ENCODE measurements at places on chromosomes 7 and 10. TPM values are rescaled to one million over a fixed set of nuclear protein-coding genes. Genes with fewer than 3 reads are reported as not detected.

Gene SPDYE11
- not detected for polyA plus RNA-seq

Gene ZP3
- polyA plus RNA-seq = 0.77 TPM

Gene CLRN3
- polyA plus RNA-seq = not detected

Gene ST8SIA6
- 1.8 TPM for polyA plus RNA-seq

Gene HDAC9
- 8.0 TPM for polyA plus RNA-seq

Gene FFAR4
- polyA plus RNA-seq = 0.07 TPM

Gene GPAM
- 10.7 TPM for polyA plus RNA-seq

Gene EBLN1
- not detected for polyA plus RNA-seq

Gene TRPV5
- polyA plus RNA-seq = not detected

Gene NRF1
- 9.6 TPM for polyA plus RNA-seq

Gene PTCD1
- 2.4 TPM for polyA plus RNA-seq

Gene WNT16
- not detected for polyA plus RNA-seq

Gene NEUROG3
- not detected for polyA plus RNA-seq

Gene GIMAP7
- polyA plus RNA-seq = 43.9 TPM

Gene ZPBP
- not detected for polyA plus RNA-seq

Gene ADRA2A
- 0.78 TPM for polyA plus RNA-seq

Gene CYP2C19
- polyA plus RNA-seq = not detected

Gene HOXA4
- polyA plus RNA-seq = 1.2 TPM

Gene TAC1
- not detected for polyA plus RNA-seq

Gene CALY
- 0.09 TPM for polyA plus RNA-seq

Gene TMEM273
- 17.4 TPM for polyA plus RNA-seq

Gene CREB5
- polyA plus RNA-seq = 16.7 TPM

Gene FAM13C
- polyA plus RNA-seq = 3.8 TPM

Gene POLR2J2
- polyA plus RNA-seq = 0.43 TPM

Gene TNKS2
- 6.4 TPM for polyA plus RNA-seq

Gene SLC16A12
- 2.3 TPM for polyA plus RNA-seq

Gene PNLIPRP1
- polyA plus RNA-seq = not detected

Gene UCN3
- polyA plus RNA-seq = not detected

Gene DNAJB9
- polyA plus RNA-seq = 59.1 TPM

Gene GALNT17
- polyA plus RNA-seq = 35.5 TPM
